ENCODE measurements at places on chromosomes 4 and X.

- H3K27ac ChIP-seq: no peak overlapping the region
- H3K36me3 ChIP-seq: no peaks in the 10 kb centered on the region
- H3K27me3 ChIP-seq: no peaks in the 10 kb centered on the region
- no peak overlapping the region for H3K4me3 ChIP-seq
Measured at GRCh38 chr4:100306018-100306417, 115.8 kb upstream of the DDIT4L start.

- no peaks in the 10 kb centered on the region for H3K27me3 ChIP-seq
- no peaks in the 10 kb centered on the region for H3K4me1 ChIP-seq
- H3K27ac ChIP-seq: no peak overlapping the region
- no peaks in the 10 kb centered on the region for H3K36me3 ChIP-seq
- H3K4me3 ChIP-seq: no peak overlapping the region
- DNase-seq: no peak
Measured at GRCh38 chr4:80578001-80578400, 242.5 kb downstream of the CFAP299 start.

- H3K4me3 ChIP-seq: no peak overlapping the region
- peaks cover 11% of the 10 kb centered on the region for H3K4me1 ChIP-seq
- H3K36me3 ChIP-seq: peaks cover 9% of the 10 kb centered on the region
- peaks cover 50% of the 10 kb centered on the region for H3K27me3 ChIP-seq
- H3K27ac ChIP-seq: no peak overlapping the region
- DNase-seq: no peak
Measured at GRCh38 chr4:3879681-3880614, 113.8 kb downstream of the ADRA2C start.

DNA sequence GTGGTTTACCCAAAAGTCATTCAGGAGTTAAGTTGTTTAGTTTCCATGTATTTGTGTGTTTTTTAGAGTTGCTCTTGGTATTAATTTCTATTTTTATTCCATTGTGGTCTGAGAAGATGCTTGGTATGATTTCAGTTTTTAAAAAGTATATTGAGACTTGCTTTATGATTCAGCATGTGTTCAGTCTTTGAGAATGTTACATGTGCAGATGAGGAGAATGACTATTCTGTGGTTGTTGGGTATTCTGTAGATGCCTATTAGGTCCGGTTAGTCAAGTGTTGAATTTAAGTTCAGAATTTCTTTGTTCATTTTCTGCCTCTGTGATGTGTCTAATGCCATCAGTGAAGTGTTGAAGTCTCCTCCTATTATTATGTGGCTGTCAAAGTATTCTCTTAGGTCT lies 249.4 kb downstream of the ARHGAP10 start:
- peaks cover 26% of the 10 kb centered on the region for H3K4me1 ChIP-seq
- peaks cover 4% of the 10 kb centered on the region for H3K27me3 ChIP-seq
- no peak overlapping the region for H3K27ac ChIP-seq
- no peak for DNase-seq
- no peak overlapping the region for H3K4me3 ChIP-seq

- DNase-seq: no peak
- H3K4me1 ChIP-seq: peaks cover 4% of the 10 kb centered on the region
- no peaks in the 10 kb centered on the region for H3K27me3 ChIP-seq
- no peak overlapping the region for H3K4me3 ChIP-seq
Measured at GRCh38 chr4:152392079-152392478, 143.8 kb downstream of the FBXW7 start.

- no peak overlapping the region for H3K4me3 ChIP-seq
- no peaks in the 10 kb centered on the region for H3K36me3 ChIP-seq
- H3K4me1 ChIP-seq: no peaks in the 10 kb centered on the region
- no peak overlapping the region for H3K27ac ChIP-seq
- no peak for DNase-seq
- peaks cover 13% of the 10 kb centered on the region for H3K27me3 ChIP-seq
Measured at GRCh38 chr4:17561195-17561909, 15.6 kb upstream of the LAP3 start.

GRCh38 chr4:69708211-69708610 lies 52.2 kb downstream of the SULT1B1 start:
- H3K27ac ChIP-seq: no peak overlapping the region
- no peaks in the 10 kb centered on the region for H3K36me3 ChIP-seq
- DNase-seq: no peak
- H3K4me3 ChIP-seq: no peak overlapping the region

GRCh38 chr4:4254199-4254598 lies 6.2 kb upstream of the TMEM128 start:
- H3K4me1 ChIP-seq: peaks cover 8% of the 10 kb centered on the region
- no peaks in the 10 kb centered on the region for H3K36me3 ChIP-seq
- no peak overlapping the region for H3K4me3 ChIP-seq
- H3K27ac ChIP-seq: no peak overlapping the region
- DNase-seq: no peak

DNA sequence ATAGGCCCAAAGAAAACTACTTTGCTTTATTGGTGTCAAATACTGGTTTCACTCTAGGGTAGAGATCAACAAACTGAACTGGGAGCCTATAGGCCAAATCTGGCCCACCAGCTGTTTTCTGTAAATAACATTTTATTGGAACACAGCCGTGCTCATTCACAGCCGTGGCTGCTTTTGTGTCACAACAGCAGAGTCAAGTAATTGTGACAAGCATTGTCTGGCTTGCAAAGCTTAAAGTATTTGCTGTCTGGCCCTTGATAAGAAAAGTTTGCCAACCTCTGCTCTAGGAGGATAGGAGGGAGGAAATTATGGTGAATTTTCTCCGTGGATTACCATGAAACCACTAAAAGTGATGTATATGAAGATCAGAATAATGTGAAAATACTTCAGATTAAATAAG lies 53.4 kb downstream of the GPAT3 start:
- H3K27me3 ChIP-seq: no peaks in the 10 kb centered on the region
- no peak overlapping the region for H3K27ac ChIP-seq
- no peak overlapping the region for H3K4me3 ChIP-seq
- no peak for DNase-seq

- H3K27me3 ChIP-seq: no peaks in the 10 kb centered on the region
- DNase-seq: no peak
- H3K4me3 ChIP-seq: no peak overlapping the region
- peaks cover 11% of the 10 kb centered on the region for H3K36me3 ChIP-seq
- peaks cover 24% of the 10 kb centered on the region for H3K4me1 ChIP-seq
Measured at GRCh38 chrX:131818297-131818936, 204.7 kb upstream of the STK26 start.

GRCh38 chrX:17567187-17567586 lies 170.1 kb upstream of the SCML1 start:
- no peak overlapping the region for H3K27ac ChIP-seq
- H3K4me3 ChIP-seq: no peak overlapping the region
- peaks cover 4% of the 10 kb centered on the region for H3K4me1 ChIP-seq
- H3K36me3 ChIP-seq: no peaks in the 10 kb centered on the region
- H3K27me3 ChIP-seq: no peaks in the 10 kb centered on the region

GRCh38 chrX:12819222-12819621 lies 28.0 kb downstream of the PRPS2 start:
- no peaks in the 10 kb centered on the region for H3K27me3 ChIP-seq
- H3K4me1 ChIP-seq: no peaks in the 10 kb centered on the region
- no peak overlapping the region for H3K27ac ChIP-seq
- H3K36me3 ChIP-seq: peaks cover 34% of the 10 kb centered on the region

DNA sequence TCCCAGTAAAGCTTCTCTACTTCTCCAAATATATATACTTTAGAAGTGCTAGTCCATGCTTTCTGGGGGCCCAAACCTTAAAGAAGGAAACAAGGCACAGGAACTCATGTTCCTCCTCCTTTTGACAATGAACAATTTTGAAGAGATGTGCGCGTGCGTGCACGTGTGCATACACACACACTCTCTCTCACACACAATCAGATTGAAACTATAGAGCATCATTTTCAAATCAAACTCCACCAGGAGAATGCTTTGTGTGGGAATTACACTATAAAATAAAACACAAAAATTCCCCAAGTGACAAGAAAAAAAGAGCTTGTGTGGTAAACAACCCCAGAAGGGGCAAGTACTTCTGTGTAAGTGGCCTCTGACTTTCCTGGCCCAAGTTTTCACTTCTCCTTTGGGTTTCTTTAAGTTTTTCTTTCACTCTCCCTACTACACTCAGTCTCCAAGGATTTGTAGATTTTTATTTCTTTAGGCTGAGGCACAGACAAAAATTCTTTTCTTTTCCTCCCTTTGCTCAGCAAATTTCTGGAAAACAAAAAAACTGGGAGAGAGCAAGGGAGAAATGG lies 46.6 kb upstream of the SHISA3 start:
- no peak overlapping the region for H3K4me3 ChIP-seq
- H3K27me3 ChIP-seq: peaks cover 34% of the 10 kb centered on the region
- H3K36me3 ChIP-seq: no peaks in the 10 kb centered on the region
- no peak overlapping the region for H3K27ac ChIP-seq

DNA sequence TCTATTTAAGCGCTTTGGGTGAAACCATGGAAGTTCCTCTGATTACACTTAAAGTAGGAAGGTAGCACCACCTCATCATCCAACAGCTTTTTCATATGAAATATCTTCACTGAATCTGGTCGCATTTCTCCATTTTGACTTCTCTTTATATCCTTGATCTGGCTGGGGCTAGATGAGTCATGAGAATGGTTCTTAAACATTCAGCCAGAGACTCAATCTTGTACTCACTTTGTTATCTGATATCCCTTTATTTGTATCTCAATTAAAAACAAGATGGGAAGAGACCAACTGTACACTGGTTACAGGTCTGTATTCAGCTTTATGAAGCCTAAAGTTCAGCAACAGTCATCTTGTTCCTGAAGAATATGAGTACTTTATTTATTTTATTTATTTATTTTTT lies 84.9 kb downstream of the CBLL2 start:
- no peaks in the 10 kb centered on the region for H3K4me1 ChIP-seq
- no peaks in the 10 kb centered on the region for H3K27me3 ChIP-seq
- no peaks in the 10 kb centered on the region for H3K36me3 ChIP-seq
- no peak overlapping the region for H3K4me3 ChIP-seq
- DNase-seq: no peak

DNA sequence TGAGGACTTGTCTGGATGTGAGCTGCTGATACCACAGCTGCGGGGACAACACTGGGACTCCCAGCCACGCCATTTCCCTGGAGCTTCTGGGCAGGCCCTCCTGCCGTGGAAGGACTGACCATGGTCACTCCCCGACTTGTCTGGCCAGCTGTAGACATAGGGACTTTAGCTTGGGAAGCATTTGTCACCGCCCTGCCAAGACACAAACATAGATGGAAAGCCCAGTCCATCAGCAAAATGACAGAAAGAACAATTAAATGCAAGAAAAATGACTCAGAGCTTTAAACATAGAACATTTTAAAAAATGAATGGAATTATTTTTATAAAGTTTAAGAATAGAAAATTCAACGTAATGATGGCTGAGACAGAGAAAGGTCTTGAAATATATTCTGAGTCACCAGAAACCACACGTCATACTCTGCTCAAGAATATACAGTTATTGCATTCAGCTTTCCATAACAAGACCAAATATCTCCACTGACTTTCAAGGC lies 107.6 kb upstream of the CBR4 start:
- H3K4me3 ChIP-seq: no peak overlapping the region
- no peak overlapping the region for H3K27ac ChIP-seq
- no peak for DNase-seq
- peaks cover 6% of the 10 kb centered on the region for H3K27me3 ChIP-seq
- H3K36me3 ChIP-seq: no peaks in the 10 kb centered on the region

GRCh38 chr4:128831531-128832242 lies 22.2 kb downstream of the JADE1 start:
- no peak overlapping the region for H3K27ac ChIP-seq
- no peaks in the 10 kb centered on the region for H3K27me3 ChIP-seq
- no peak overlapping the region for H3K4me3 ChIP-seq
- H3K4me1 ChIP-seq: peaks cover 18% of the 10 kb centered on the region

- H3K4me1 ChIP-seq: no peaks in the 10 kb centered on the region
- peaks cover 3% of the 10 kb centered on the region for H3K27me3 ChIP-seq
- no peaks in the 10 kb centered on the region for H3K36me3 ChIP-seq
- no peak overlapping the region for H3K4me3 ChIP-seq
Measured at GRCh38 chr4:119678761-119679160, 50.2 kb upstream of the PDE5A start.

DNA sequence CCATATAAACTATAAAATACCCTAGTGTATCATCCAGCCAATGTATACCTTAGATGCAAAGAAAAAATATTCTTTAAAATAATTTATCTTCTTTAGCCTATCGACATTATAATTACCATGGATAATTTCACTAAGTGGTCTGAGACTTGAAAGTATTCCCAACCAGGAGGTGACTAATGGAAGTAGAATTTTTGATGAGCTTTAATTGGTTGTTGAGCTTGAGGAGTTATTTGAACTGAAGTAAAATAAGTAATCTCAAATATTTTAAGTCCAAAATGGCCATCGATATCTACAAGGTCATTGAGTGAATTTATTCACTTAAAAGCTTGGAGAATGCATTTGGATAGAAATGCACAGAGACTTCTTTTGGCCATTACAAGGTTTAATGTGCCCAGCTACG lies 436.2 kb downstream of the TLL1 start:
- no peak overlapping the region for H3K27ac ChIP-seq
- DNase-seq: no peak
- H3K36me3 ChIP-seq: no peaks in the 10 kb centered on the region
- H3K4me1 ChIP-seq: no peaks in the 10 kb centered on the region
- no peaks in the 10 kb centered on the region for H3K27me3 ChIP-seq

- no peaks in the 10 kb centered on the region for H3K36me3 ChIP-seq
- peaks cover 4% of the 10 kb centered on the region for H3K27me3 ChIP-seq
Measured at GRCh38 chr4:113300471-113300928, 251.0 kb downstream of the ANK2 start.

DNA sequence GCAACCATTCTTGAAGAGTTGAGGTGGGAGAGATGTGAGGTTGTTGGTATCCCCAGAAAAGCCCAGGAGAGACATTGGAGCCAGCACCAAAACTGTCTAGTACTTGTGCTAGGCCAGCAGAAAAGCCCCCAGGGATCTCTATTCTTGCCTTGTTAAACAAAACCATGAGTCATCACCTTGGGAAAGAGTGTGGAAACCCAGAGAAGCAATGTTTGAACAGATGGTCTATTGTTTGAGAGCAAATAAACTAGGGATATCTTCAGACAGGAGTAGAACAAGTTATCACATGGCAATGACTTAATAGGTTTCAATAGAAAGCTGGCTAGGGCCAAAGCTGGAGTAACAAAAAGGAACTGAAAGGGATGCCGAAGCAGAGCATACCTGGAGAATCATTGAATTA lies 195.7 kb upstream of the CASK start:
- H3K4me3 ChIP-seq: no peak overlapping the region
- H3K27me3 ChIP-seq: no peaks in the 10 kb centered on the region
- no peak overlapping the region for H3K27ac ChIP-seq
- peaks cover 7% of the 10 kb centered on the region for H3K4me1 ChIP-seq
- DNase-seq: no peak

DNA sequence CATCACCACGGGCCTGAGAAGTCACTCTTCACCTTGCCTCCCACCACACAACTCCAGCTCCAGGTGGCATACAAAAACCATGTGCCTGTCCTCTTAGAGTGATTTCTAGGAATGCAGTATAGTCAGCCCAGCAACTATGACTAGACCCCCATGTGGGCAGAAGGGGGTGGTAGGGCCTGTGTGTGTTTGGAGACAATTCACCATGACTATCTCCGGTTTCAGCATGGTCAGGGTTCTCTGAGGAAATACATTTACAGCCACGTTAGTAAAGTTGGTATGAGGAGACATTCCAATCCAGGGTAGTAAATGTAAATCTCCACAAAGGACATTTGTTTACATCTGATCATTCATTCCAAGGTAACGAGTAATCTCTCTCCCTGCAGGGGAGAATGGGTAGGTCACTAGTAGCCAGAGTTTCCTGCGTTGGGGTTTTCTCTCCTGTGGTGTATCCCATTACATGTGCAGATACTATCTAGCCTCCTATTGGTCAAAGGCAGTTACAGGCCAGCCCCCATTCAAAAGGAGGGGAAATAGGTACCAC lies 4.2 kb upstream of the MTMR1 start:
- peaks cover 41% of the 10 kb centered on the region for H3K4me1 ChIP-seq
- peaks cover 5% of the 10 kb centered on the region for H3K36me3 ChIP-seq
- no peaks in the 10 kb centered on the region for H3K27me3 ChIP-seq
- no peak overlapping the region for H3K4me3 ChIP-seq

GRCh38 chrX:111854556-111855490 lies 21.2 kb upstream of the TRPC5OS start:
- H3K36me3 ChIP-seq: no peaks in the 10 kb centered on the region
- no peak overlapping the region for H3K4me3 ChIP-seq
- no peak overlapping the region for H3K27ac ChIP-seq
- no peaks in the 10 kb centered on the region for H3K4me1 ChIP-seq

Data from activated CD8-positive, alpha-beta memory T cell treated with anti-CD3 and anti-CD28 coated beads, Interleukin-2, amount 10 ng/mL, durations not matched to agents 7 days and 5 days (primary cell).